Fibroblast of skin of scalp (primary cell): ENCODE measurements at places on chromosomes 3 and 15.

- DNase-seq = no peak
These were observed 3.1 kb downstream of the TSPAN3 start for GRCh38 chr15:77067691-77068367.

DNA sequence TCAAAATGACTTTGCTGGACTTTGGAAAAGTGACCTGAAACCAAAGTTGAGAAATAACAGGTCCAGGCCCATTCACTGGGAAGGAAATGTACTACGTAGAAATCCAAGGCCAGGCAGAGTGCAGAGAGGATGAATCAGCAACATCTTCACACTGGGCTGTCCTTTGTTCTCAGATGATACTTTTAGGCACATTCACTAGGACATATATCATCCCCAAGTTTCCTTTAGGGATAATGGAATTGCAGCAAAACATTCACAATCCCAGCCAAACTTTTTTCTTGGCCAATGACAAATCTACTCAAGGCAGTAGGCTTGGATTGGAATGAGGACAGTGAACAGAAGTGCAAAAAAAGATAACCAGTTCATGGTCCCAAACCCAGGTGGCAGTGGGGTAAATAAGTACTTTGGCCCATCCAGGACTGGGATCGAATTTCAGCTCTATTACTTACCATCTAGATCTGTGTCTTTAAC lies 75.1 kb downstream of the CLDN11 start:
- DNase-seq = peak; percentile 52

DNA sequence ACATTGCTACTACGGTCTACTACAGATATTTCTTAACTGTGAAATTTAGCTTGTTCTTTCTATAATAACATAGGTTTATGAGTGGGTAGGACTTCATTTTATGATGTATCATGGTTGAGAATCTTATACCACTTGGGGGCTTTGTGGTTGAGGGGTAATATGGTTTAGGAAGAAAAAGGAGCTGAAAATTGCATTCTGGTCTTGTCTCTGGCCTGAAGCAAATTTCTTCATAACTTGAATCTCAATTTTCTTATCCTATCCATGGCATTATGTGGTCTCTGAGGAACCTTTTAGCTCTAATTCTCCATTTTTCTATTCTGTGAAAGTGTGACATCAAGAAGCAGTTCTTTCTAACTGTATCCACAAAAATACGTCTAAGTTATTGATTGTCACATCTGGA lies 341.0 kb downstream of the SOX2 start:
- no peak for DNase-seq

DNA sequence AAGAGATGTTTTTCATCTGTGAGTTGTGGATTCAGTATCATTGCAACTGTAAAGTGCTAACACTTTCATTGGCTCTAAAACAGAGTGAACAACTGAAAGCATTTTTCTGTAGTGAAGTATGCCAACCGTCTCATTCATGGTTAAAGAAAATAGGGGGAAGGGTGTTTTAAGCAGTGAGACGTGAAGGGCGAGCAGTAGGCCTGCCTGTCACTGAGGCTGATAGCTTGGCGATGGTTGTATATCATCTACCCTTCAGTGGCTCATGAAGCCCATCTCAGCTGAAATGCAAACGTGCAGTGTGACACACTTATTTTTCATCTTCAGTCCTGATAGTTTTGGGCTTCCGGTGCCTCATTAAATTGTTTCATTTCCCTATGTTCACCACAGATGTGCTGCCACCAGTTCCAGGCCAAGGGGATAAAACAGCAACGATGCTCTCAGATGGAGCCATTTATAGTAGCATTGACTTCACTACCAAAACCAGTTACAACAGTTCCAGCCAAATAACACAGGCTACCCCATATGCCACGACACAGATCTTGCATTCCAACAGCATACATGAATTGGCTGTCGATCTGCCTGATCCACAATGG lies 562.0 kb downstream of the ROBO2 start:
- DNase-seq = no peak
